Spleen (tissue), 13 donors: ENCODE measurements at places on chromosomes 5 and 9. TPM values are rescaled to one million over a fixed set of nuclear protein-coding genes. Genes with fewer than 3 reads are reported as not detected.

Gene MEIKIN
- total RNA-seq = not detected

Gene GARIN3
- total RNA-seq = not detected

Gene LHX3
- total RNA-seq = not detected

Gene IL9
- not detected for total RNA-seq

Gene ZNF366
- 8.5 TPM for total RNA-seq

Gene CCL21
- total RNA-seq = 151 TPM

Gene TAF11L5
- total RNA-seq = not detected

Gene EXOC3
- total RNA-seq = 80.6 TPM

Gene SPINK13
- not detected for total RNA-seq

Gene PRDM9
- total RNA-seq = not detected

Gene ARL14EPL
- total RNA-seq = not detected

Gene CAMK2A
- 0.60 TPM for total RNA-seq

Gene PCDHB13
- total RNA-seq = 4.8 TPM

Gene PCDHGA4
- 2.7 TPM for total RNA-seq

Gene ACER2
- total RNA-seq = 4.4 TPM

Gene SLCO6A1
- total RNA-seq = not detected

Gene PCDHGB3
- 1.3 TPM for total RNA-seq

Gene PPP2CA
- 94.3 TPM for total RNA-seq

Gene NR4A3
- 0.32 TPM for total RNA-seq

Gene TMEM171
- total RNA-seq = 23.3 TPM

Gene FBP2
- total RNA-seq = not detected

Gene ADRA1B
- total RNA-seq = 13.5 TPM

Gene GAPVD1
- 61.9 TPM for total RNA-seq

Gene ZNF879
- total RNA-seq = 6.8 TPM

Gene SOHLH1
- total RNA-seq = not detected

Gene MARVELD2
- total RNA-seq = 0.83 TPM

Gene ADAMTS6
- 6.4 TPM for total RNA-seq

Gene ZBED3
- total RNA-seq = 5.4 TPM

Gene CEL
- total RNA-seq = 1.9 TPM

Gene LRRC19
- total RNA-seq = not detected

Gene TICAM2
- 7.9 TPM for total RNA-seq

Gene CCNO
- not detected for total RNA-seq

Gene ANKRD33B
- total RNA-seq = 26.7 TPM

Gene SCGB3A1
- total RNA-seq = 2.1 TPM

Gene PCDHB14
- 5.9 TPM for total RNA-seq

Gene HAVCR1
- total RNA-seq = 1.5 TPM

Gene COL27A1
- 2.3 TPM for total RNA-seq

Gene CACNA1B
- 0.09 TPM for total RNA-seq
